ENCODE measurements at places on chromosomes 1 and 21. TPM values are rescaled to one million over a fixed set of nuclear protein-coding genes. Genes with fewer than 3 reads are reported as not detected.

The AIM2 gene
- 2.4 TPM for total RNA-seq

The CD1D gene
- 4.6 TPM for total RNA-seq

The CFAP141 gene
- 2.8 TPM for total RNA-seq

The ZNF648 gene
- not detected for total RNA-seq

The PLD5 gene
- total RNA-seq: 0.21 TPM

The ZYG11A gene
- total RNA-seq: not detected

The KLHDC7A gene
- 1.1 TPM for total RNA-seq

The SAMD13 gene
- total RNA-seq: 2.2 TPM

The OPN3 gene
- 36.5 TPM for total RNA-seq

The SOX13 gene
- total RNA-seq: 57.8 TPM

The MAP10 gene
- 2.6 TPM for total RNA-seq
